CD4-positive, alpha-beta T cell treated with Interleukin-1 beta for 1 hour (primary cell): ENCODE measurements at places on chromosomes 5 and 9.

DNA sequence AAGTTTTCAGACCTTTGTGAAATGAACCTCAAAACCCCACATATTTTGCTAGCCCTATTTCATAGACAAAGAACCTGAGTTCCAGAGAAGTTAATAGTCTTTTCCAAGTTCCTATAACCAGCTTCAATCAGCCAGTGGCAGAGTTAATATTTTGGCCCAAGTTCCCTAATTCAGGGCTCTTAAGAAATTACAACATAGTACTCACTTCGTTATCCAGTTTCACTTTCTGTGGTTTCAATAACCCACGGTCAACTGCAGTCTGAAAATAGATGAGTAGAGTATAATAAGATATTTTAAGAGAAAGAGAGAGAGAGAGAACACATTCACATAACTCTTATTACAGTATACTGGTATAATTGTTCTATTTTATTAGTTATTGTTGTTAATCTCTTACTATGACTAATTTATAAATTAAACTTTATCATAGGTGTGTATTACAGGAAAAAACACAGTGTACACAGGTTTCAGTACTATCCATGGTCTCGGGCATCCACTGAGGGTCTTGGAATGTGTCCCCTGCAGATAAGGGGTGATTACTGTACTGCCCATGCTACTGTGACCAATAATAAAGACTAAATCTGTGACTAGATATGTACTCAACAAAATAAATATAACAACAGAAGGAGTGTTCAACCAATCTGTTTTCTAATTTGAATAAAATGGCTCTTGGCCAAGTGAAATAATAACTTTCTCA is 9.3 kb upstream of the MYOT start:
- DNase-seq: no peak

DNA sequence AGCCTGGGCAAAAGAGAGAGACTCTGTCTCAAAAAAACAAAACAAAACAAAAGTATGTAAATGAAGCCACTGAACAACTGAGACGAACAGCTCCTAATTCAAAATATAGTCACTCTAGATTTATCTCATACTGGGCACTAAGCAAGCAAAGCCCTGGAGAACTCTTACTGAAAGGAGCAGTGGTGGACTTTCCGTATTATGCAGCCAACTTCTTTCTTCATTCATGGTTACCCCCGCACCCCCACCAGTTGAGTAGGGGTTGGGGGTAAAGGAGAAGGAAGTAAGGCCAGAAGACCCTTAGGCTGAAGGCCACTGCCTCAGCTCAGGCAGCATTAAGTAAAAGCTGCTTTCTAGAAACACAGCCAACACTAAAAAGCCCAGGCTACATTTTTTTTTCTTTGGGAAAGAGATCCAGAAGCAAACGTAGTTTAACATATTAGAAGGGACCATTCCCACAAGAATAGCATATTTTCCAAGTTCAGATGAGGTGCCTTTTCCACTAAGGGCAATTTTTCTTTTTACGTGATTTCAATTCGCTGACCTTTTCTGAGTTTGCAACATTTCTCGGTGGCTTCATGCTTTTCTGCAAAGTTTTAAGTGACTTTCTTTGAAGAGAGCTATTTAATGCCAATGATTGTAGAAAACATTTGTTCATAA is 55.3 kb downstream of the MAPKAP1 start:
- no peak for DNase-seq

DNA sequence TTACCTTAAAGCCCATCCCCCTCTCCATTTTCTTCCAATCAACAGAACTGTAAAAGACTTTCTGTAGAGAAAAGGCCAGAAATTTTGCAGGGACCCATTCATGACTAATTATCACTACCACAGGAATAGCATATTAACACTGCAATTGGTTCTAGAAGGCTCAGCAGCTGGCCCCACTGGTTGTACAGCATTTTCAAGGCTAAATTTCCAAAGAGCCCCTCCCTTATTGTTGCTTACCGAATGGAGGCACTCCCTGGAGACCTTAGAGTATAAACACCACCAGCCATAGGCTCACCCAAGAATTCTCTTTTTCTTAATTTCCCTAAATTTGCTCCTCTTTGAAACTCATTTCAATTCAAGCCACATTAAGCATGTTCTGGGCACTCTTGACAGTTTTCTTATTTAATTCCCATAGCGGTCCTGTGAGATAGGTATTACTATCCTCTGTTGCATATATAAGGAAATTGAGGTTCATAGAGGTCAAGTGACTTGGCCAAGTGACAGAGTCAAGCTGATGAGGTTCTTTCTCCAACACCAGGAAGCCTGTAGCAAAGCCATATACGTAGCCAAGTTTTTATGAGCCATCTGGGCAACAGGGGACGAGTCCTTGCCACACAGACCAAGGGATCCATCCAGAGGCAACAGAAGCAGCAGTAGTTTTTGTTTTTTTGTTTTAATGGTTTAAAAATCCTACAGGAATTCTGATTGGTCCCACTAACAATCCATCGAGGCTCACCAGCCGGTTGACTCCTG is 83.9 kb upstream of the NR5A1 start:
- no peak for DNase-seq

DNA sequence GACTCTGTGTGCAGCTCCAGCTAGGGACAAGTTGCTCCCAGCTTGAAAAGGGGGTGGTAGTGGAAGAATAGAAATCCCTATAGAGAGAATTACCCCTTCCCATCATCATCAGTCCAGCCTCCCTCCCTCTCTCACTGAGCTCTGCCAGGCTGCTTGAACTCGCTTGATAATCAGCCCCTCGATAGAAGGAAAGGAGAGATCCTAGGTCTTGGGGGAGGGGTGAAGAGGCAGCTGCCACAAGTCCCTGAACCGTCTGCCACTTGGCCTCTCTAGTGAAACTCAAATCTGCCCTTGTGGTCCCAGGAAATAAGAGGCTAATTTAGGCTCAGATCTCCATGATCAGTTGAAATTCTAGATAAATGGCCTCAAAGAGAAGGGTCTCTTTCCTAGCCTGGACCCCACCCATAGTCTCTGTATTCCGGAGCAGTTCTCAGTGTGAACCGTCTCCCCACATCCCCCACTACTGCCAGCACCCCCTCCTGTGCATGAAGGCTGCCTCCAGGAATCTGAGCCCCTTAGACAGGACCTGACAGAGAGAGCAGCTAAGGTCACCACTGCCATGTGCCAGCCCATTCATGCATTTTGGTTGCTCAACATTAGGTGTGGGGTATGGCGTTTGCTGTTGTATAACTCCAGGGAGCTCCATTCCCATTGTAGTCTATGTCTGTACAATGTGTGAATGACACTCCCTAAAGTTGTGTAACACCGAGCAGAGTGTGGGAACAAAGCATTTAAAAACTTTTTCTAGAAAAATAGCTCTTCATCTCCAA is 5.5 kb downstream of the DNAJB5 start:
- DNase-seq: no peak

GRCh38 chr5:67095346-67096171 is 101.0 kb downstream of the CD180 start:
- no peak for DNase-seq

DNA sequence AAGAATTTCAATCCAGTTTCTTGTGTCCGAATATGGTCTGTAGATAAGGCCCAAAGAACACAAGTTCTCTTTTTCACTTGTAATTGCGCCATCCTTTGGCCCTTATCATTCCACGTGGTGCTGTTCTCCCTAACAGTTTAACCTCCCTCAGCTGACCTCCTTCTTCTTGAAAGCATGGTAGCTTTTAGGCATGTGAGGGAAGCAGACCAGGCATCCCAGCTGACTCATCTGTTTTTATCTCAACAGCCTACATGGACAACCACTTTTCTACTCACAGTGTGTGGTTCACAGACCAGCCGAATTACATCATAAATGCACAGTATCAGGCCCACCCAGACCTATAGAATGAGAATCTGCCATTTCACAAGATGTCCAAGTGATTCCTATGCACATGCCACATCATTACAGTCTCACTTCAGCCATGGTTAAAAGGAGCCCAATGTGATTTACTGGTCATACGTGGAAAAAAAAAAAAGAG is 26.9 kb upstream of the PLIN2 start:
- DNase-seq: peak; percentile 57

DNA sequence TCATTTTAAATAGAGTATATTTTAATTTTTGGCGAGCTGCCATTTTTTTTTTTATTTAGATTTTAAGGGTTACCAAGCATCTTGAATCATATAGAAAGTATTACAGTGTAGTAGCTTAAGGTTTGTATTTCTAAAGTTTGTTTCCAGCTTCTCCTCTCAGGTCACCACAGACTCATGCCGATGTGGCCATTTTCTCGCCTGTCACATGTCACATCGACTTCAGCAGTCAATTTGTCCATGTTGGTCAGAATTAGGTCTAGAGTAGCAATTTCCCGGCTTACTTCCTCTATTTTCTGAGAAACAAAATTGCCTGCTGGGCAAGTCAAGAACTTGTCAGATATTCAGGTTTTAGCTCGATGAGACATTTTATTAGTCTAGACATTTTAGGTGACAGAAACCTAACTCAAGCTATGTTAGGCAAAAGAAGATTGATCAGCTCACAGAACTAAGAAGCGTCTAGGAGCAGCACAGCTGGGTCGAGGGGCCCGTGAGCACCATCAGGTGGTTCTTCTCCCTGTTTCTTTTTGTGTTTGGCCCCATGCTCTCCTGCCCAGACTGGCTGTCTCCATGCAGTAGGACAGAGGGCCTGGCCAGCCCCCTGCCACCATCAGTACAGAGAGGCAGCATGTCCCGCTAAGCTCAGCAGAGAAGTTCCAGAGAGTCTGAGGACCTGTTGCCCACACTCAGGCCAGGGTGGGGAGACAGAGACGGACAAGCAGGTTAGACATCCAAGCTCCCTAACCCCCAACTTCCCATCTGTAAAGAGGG is 48.4 kb upstream of the AFAP1L1 start:
- DNase-seq: no peak

DNA sequence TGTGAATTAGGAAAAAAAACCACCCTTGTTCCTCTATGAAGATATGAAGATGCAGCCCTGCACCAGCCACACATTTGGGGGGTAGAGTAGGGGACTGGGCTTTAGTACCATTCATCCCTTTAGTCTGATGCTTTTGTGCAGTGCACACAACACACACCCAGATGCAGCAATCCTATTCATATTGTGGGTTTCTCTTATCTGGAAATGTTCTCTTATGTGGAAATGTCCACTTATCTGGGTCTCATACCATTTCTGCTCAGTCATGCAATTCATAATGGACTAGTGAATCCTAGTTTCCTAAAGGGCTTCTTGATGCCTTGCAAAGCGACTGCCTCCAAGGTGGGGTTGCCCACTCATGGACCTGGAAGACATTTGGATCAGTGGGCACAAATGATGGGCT is 47.8 kb downstream of the C9orf152 start:
- DNase-seq: no peak

GRCh38 chr5:133844836-133845235 is 123.6 kb downstream of the C5orf15 start:
- DNase-seq: no peak

DNA sequence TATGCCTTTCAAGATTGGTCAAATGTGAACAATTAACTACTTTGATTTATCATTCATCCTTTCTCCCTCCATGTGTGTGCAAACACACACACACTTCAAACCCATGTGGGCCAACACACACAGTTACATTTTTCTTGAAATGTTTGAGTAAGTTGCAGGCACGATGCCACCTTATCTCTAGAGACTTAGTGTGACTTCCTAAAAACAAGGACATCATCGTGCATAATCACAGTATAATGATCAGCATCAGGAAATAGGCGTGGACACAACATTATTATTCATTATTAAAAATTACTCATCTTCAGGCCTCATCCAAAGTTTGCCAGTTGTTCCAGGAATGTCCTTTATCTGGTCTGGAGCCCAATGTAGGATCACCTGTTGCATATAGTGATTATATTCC is 209.5 kb downstream of the GNA14 start:
- DNase-seq: no peak

GRCh38 chr5:143436871-143437270 is 33.4 kb upstream of the NR3C1 start:
- DNase-seq: no peak
